ENCODE measurements at places on chromosomes 6 and 20.

DNA sequence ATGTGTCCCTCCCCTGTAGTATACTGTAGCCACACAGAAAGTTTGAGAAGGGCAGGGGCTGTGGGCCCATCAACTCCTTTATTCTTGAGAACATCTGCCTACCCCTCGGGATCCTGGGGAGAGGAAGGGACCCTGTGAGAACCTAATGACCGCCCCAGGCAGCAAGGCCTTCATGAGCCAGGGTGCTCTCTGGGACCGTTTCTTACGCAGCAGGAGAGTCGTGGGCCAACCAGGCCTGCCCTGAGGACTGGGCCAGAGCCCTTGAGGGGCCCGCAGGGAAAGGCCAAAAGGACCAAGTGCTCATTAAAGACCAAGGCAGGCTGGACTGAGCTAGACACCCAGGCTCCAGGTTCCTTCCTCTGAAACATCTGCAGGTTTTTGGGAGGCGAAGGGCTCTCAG is 5.2 kb downstream of the SGK2 start:
- DNase-seq, result no peak

GRCh38 chr6:30322527-30323501 is 3.9 kb upstream of the TRIM39 start:
- no peak for DNase-seq

DNA sequence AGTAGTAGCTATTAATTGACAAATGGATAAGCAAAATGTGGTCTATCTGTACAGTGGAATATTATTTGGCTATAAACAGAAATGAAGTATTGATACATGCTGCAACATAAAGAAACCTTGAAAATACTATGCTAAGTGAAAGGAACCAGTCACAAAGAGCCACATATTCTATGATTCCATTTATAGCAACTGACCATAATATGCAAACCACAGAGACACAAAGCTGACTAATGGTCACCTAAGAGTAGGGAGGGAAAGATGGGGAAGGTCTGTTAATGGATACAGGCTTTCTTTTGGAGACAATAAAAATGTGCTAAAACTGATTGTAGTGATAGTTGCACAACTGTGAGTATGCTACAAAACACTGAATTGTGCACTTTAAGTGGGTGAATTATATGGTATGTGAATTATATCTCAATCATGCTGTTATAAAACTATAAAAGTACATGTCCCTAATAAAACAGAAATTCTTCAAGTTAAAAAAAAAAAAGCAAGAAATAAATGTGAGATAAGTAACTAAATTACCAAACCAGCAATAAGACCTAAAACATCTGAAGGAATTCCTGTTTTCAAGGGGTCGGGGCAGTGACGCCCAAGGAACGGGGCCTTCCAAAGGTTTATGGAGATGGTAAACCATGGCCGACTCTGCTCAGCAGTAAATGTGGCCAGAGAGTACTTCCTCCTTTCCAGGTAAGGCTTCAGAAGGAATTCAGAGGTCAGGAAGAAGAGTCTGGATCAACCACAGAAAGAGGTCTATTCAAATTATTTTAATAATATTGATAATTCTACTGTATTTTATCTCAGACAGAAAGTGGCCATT is 75.4 kb downstream of the ARHGAP18 start:
- no peak for DNase-seq

- DNase-seq, result no peak
These were observed 45.8 kb downstream of the TM9SF4 start for GRCh38 chr20:32155017-32155981.

GRCh38 chr6:41408982-41409381 is 73.6 kb downstream of the NCR2 start:
- DNase-seq, result no peak

DNA sequence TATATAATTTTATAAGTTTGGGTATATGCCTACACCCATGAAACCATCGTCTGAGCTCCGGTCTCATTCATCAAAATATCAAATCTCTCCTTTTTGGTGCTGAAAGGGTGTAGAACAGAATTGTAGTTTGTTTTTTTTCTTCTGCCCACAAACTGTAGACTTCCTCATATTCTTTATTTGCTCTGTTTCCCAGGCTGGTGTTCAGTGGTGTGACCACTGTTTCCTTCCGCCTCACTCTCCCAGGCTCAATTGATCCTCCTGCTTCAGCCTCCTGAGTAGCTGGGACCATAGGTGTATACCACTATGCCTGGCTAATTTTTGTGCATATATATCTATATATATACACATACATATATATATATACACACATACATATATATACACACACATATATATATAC is 139.6 kb upstream of the HCRTR2 start:
- no peak for DNase-seq

DNA sequence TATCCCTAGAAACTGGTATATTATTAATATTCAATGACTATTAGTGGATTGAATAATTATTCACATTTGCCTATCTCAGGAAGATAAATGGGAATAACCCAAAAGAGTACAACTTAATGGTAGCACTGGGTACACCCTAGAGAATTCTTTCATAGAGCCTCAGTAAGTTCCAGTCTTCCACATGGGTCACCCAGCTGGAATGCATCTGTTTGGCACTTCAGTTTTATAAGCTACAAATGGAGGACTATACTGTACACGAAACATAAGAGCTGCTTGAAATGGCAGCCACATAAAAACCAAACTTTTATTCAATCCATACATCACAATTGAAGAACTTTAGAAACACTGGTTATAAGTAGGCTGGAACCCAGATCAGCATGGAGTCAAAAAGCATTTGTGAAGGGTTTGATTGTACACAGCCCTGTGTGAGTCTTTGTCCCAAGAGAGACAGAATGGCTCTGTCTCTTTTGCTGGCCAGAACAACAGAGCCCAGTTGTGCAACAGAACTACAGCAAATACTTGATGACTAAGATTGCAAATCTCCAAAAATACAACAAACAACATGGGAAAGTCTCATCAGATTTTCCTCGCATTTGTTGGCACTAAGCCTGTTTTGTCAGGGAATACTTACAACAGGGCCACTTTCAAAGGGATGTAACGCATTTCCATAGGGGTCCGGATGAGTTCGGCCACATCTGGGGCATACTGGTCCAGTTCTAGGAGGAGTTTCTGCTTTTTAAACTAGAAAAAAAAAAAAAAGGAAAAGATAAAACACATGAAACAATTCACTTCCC is 39.5 kb downstream of the PIGU start:
- DNase-seq, result no peak

DNA sequence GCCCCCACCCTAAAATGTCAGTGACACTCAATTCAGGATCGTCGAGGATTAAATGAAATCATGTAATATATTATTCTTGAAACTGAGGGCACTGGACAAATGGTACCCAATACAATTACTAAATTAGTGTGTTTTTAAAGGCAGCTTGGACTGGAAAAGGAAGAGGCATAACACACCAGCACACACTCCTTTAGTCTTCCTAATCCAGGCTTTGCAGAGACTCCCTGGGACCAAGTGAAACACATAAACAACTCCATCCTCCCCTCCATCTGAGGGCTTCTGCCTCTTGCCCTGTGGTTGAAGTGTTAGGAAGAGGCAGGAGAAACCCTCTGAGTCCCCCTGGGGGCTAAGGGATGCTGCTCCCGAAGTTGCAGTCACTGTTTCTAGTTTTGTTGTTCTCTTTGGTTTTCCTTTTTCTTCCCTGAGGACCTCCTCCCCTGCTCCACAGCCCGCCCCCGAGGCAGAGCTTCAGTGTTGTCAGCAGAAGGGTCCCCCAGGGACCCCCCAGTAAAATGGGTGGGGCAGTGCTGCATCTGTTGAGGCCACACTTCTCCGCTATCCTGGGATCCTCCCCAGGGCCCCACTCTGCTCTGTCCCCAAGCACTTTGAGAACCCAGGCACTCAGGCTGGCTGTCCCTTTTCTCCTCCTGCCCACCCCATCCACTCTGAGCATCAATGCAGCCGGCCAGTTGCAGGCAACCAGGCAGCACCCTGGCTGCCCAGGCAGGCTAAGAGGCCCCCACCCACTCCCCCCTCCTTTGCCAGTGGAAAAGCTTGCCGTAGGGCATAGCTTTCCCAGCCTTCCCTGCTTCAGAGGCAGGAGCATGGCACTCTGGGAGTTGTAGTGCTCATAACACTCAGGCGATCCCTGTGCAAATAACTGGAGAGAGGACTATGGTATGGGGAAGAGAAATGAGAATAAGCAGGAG is 5.9 kb downstream of the TMEM63B start:
- DNase-seq, result no peak

DNA sequence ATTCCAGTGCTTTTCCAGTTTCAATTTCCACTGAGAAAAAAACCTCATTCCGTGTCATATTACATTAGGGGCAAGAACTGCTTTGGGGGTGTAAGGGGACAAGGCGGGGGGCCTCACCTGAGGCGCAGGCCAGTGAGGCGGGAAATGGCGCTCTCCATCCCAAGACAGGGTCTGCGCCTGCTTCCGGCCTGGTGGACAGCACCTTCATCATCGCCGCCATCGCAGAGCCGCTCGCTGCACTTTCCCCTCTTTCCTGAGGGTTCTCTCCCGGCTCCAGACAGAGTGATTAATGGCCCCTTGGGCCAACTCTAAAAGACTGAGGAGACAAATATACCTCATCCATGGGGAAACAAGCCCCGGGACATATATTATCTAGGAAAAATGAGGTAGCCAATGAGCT is 270.0 kb upstream of the SOX4 start:
- DNase-seq, result no peak

DNA sequence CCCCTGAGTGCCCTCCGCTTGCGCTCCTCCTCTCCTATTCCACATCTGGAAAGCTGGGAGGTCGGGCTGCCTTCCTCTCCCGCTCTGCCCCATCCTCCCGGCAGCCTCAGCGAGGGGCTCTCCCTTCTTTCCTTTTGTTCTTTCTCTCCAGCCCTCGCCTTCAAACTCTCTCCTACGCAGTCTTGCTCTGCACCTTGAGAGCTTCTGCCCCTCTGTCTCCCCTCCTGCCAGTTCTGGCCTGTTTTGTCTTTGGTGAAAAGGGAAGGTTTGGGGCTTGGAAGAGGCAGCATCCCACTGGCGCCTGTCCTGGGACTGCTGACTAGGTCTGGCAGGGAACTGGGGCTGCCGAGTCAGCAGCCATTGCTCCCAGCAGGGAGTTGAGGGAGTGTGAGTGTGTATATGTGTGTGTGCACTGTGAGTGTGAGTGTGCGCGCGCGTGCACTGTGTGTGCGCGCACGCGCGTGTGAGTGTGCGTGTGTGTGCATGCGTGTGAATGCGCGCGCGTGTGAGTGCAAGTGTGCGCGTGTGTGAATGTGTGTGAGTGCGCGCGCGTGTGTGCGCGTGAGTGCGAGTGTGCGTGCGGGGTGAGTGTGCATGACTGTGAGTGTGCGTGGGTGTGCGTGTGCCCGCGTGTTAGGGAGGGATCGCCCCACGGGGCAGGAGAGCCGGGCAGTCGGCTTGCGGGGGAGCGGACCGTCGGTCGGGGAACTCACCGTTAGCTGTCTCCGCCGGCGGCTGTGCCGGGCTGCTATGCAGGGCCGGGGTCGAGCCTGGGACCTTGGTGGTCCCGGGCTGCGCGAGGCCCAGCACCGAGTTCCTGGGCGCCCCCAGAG is 523 bp downstream of the CPXM1 start:
- DNase-seq, result no peak

DNA sequence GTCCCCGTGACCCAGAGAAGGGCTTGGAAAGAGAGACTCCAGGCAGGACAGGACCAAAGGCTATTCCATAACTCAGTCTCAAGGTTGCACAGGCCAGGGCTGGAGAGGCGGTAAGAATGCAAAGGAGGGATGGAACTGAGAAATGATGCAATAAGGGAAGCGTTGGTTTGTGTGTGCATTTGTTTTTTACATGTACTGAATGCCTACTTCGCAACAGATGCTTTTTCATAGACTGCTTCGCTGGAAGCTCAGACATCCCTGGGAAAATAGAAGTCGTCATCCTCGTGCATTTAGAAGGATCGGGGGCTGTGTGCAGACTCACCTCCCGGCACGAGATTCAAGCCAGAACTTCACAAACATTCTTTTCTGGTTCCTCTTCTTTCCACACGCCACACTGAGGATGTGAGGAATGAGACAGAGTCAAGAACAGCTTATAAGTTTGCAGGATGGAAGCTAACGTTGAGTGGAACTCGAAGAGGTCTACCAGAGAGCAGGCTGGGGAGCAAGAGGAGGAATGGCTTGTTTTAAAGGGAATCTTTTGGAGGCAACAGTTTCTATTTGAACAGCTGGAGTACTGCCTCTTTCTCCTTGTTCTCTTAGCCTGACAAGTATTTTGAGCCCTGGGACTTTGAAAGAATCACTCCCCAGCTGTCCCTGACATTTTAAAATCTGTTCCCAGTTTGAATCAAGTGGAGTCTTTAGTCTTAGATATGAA is 19.3 kb upstream of the LY86 start:
- no peak for DNase-seq

DNA sequence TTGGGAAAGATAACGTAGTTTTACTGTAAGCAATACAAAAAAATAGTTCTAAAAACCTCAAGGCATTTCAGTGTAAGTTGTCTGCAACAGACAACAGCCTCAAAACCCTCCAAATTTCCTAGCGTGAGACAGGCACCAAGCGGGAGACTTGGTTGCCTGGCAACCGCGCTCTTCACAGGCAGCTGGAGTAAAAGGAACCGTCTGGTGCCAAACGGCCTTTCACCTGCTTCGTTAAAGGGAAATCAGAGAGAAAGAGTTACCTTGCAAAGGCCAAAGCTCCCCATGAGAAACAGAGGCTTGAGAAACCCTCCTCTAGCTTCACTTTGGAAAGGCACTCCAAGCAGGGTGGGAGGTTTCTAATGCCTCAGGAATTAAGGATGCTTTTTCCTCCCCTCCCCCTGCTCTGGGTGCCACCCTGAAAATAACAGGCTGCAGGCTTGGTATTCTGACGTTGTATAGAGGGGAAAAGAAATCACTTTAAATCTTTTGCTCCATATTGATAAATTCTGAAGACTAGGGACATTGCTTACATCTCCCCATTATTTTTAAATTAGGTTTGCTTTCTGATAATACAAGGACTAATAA is 129.7 kb upstream of the UFL1 start:
- DNase-seq, result no peak

DNA sequence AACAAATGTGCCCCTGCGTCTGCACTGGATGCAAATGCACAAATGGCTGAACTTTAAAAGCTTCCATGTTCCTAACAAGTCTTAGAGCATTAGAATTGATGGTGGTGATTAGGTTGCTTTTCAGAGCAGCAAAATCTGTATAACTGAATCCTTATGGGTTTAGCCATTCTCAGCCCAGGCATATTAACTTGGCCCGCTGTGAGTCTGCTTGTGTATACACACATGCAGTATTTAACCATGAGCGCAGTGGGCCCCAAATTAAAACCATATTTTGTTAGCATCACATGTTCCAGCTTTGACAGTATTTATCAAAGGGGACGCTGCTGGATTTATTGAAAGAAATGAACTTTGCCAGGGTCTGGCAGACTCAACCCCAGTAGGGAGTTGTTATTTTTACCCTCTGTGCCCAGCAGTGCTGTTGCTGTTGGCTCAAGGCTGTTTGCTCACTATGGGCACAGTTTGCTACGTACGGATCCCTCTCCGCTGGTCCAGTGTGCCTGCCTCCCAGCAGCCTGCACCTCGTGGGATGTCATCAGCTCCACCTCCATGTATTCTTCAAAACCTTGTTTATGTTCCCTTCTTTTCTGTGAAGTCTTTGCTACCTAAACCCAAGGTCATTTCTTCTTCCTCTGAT is 144.7 kb downstream of the QRSL1 start:
- no peak for DNase-seq

- no peak for DNase-seq
These were observed 14.8 kb downstream of the SLC35A1 start for GRCh38 chr6:87487555-87487954.

All from vagina (tissue), 2 donors.